ENCODE measurements at places on chromosomes 13 and 19. TPM values are rescaled to one million over a fixed set of nuclear protein-coding genes. Genes with fewer than 3 reads are reported as not detected.

CRX gene
- polyA plus RNA-seq: not detected

TMEM59L gene
- 0.60 TPM for polyA plus RNA-seq

DNA sequence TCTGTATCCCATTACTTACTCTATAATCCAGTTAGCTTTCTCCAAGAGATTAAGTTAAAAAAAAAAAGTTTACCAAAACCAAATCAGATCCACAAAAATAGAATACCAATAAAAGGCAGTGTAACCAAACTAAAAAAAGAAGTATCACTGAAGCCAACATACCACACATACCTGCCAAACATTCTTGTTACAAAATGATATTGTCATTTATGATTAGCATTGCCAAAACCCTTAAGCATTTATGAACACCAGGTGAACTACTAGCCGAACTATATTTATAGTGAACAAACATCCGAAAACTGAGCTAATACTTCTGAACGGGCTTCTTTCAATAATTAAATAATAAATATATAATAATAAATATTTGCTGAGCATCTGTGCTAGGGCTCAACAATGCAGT lies 59.1 kb upstream of the EEF1AKMT1 start:
- DNase-seq: no peak

CYP4F8 gene
- polyA plus RNA-seq: not detected

DNA sequence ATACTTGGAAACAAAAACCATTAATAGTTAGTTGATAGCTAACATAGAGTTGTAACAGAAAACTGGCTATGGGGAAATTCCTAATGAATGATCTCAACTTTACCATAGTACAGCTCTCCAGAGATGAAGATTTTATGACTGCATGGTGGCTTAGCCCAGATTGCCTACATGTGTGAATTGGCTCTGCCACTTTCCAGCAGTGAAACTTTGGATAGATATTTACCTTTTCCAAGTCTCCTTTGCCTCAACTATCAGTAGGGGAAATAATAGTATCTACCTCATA lies 161.1 kb downstream of the LACC1 start:
- DNase-seq: no peak
